Heart left ventricle (tissue), 16 donors: ENCODE measurements at places on chromosomes 3 and 15. TPM values are rescaled to one million over a fixed set of nuclear protein-coding genes. Genes with fewer than 3 reads are reported as not detected.

GRCh38 chr15:33778852-33779251 lies 189.4 kb upstream of the CHRM5 start:
- DNase-seq, result no peak

DNA sequence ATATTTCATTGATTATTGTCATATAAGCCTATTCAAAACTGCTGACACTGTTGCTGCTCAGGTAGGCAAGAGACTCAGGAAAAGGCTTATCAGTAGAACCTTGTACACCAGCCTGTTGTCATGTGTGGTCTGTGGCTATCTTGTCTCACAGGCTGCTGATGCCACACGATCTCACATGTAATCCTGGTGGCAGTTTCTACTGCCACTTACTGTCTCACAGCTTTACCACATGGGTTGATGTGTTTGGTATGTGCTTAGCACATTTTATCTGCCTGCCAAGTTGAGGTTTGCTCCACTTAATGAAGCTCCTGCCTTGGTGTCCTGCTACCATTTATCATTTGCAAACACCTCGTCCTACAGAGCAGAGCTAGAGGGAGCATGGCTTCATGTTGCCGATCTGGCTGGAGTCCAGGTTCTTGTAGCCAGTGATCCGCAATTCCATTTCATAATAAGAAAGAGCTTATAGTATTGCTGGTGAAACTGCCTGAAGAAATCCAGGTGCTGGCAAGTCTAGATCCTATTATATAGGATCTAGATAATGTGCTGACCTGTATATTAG lies 637.9 kb downstream of the NLGN1 start:
- DNase-seq, result no peak

GRCh38 chr3:47425383-47425778 lies 44.6 kb downstream of the PTPN23 start:
- DNase-seq, result no peak

DNA sequence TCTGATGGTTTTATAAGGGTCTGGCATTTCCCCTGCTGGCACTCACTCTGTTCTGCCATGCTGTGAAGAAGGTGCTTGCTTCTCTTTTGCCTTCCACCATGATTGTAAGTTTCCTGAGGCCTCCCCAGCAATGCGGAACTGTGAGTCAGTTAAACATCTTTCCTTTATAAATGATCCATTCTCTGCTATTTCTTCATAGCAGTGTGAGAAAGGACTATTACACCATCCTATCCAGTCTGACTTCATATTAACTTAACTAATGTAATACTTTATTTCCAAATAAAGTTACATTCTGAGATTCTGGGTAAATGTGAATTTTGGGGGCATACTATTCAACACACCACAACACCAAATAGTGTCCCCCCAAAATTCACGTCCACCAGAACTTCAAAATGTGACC lies 22.2 kb upstream of the MAP3K13 start:
- DNase-seq, result no peak

GRCh38 chr3:22960105-22960984 lies 242.8 kb upstream of the UBE2E2 start:
- no peak for DNase-seq

DNA sequence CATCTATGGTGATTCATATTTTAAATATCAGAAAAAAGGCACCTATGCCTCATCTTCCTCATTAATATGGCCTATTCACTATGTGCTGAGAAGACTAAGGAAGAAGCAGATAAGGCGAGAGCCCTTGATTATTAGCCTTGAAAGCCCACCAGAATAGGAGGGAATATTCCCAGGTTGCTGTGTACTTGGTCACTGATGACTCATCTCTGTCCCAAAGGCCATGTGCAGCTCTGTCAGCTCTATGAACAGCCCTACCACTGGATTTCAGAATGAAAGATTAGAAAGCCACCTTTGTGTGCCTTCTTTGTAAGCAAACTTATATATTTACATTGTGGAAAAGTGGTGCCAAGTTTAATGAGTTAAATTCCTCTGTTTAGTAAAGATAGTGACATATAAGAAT lies 211.5 kb downstream of the NFKBIZ start:
- no peak for DNase-seq

DNA sequence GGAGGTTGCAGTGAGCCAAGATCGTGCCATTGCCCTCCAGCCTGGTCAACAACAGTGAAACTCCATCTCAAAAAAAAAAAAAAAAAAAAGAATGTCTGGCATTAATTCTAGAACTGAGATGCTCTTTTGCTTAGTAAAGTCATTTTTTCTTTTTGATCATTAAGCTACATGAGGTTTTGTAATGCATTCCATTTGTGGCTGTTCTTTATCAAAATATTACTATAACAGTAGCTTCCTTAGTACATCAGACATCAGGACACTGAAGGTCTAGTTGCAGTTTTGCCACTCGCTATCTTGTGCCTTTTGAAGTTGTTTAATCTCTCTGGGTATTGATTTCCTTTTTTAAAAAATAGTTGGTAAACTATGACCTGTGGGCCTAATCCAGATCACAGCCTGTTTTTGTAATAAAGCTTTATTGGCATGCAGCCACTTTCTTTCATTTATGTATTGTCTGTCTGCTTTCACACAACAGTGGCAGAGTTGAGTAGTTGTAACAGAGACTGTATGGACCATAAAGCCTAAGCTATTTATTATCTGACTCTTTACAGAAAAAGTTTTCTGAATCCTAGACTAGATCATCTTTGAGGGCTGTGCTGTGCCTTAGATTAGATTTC lies 76.6 kb downstream of the SLC25A26 start:
- no peak for DNase-seq

GRCh38 chr3:7630925-7631324 lies 770.0 kb downstream of the GRM7 start:
- no peak for DNase-seq

GRCh38 chr3:62261121-62261520 lies 112.2 kb downstream of the FEZF2 start:
- DNase-seq, result no peak

- DNase-seq, result no peak
These were observed 72.9 kb downstream of the ANXA2 start for GRCh38 chr15:60324706-60325438.

DNA sequence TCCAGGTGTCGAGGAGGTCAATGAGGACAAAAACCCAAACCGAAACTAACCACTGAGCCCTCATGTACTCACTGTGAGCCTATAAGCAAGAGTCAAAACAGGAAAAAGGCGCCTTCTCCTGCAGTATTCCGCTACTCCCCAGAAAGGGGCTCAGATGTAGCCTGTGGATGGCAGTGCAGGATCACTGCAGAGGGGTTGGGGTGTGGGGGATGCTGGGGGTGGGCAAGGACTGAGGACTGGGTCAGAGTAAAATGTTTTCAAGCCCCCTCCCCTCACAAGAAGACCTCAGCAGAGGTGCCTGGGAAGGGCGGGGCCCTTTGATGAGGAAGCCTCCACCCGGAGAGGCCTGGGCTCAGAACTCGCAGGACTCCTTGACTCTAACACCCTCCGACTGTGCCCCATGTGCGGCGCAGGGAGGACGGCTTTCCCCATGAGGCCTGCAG lies 170.1 kb downstream of the OSBPL10 start:
- DNase-seq, result no peak

DNA sequence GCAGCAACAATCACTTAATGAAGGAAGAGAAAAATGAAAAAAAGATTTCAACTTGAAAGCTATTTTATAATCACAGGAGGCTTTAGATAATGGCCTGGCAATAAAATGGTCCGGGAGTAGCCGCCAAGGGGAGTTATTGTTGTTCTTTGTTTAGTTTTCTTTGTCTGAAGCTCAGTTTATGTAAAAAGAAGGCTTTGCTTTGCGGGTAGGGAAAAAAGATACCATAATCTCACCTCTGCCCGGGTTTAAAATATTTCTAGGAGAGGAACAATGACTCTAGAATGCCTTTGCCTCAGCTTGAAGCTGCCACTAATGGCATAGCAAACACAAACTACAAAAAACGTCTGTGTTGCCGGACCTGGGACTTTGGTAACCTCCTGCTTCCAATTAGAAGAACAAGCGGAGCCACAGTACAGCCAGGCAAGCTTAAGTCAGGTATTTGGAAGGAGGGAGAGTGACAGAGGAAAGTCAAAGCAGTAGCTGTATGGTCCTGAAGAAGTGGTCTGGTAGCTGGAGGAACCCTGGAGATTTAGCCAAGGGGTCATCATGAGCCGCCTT lies 764.5 kb downstream of the TUSC7 start:
- no peak for DNase-seq

DNA sequence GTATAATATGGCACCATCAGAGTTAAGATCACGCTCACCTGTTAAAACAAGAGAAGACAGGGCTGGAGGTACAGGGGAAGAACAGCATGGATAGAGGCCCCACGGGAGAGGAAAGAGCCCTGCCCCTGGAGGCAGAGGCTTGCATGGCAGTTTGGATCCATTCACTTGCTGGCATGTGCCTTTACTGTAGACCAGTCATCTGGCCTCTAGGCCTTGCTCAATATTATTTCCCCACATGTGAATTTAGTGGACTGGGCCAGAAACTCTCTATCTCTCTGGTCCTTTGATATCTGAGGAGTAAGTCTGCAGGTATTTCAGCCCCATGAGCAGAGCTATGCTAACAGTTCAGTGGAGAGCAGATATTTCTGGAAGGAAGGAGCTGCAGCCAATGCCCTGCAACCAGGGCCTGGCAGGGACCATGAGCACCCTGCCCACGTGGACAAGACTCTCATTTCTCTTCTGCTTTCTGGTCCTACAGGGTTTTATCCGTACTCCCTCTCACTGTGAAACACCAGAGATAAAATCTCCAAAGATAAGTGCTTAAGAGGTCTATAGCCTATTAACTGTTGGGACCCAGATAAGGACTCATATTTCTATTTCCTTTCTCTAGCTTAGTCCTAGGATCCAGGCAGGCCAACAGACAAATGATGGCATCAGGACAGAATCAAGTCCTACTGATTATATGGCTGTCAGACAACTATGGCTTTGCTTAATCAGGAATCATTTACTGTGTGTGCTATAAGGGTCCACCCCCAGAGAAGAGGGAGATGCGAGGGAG lies 65.0 kb downstream of the CLDN11 start:
- no peak for DNase-seq

GRCh38 chr3:10950476-10951294 lies 41.9 kb upstream of the SLC6A1 start:
- peak; percentile 42 for DNase-seq

- DNase-seq, result no peak
These were observed 1.7 kb upstream of the NME9 start for GRCh38 chr3:138331143-138331894.

GRCh38 chr15:86446253-86446640 lies 366.6 kb downstream of the AGBL1 start:
- no peak for DNase-seq

DNA sequence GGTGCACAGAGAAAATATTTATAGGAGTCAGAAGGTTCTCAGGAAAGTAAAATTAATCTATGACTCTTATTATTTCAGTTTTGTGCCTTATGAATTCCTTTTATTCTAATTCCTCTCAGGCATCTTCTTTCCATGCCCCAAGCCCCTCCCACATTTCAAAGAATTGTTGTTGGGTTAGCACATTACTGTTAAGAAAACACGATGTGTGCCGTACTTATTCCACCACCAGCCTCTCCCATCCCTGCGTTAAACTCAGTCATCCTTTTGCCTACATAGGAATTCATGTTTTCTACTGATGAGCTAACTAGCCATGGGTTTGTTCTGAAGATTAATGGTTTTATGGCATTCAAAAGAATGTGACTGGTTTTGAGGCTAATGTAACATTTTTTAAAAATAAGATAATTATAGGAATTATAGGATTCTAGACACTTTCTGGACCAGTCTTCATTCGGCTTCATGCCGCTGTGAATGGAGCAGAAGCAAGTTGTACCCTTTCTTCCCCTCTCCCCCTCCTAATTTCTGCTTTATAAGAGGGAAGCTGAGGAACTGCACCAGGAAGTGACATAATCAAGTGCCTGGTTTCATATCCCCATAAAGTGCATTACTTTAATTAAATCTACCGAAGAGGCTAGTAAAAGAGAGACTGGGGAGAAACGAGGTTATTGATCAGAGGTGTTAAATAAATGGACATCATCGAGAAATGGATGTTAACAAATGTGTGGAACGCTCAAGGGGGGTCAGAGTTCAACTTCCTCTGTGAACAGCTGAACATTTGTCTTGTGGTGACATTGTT lies 12.3 kb upstream of the MB21D2 start:
- DNase-seq, result no peak

- peak; percentile 50 for DNase-seq
These were observed 665 bp downstream of the GLB1 start for GRCh38 chr3:33096093-33096868.

GRCh38 chr3:17489139-17489538 lies 253.3 kb downstream of the TBC1D5 start:
- DNase-seq, result no peak

DNA sequence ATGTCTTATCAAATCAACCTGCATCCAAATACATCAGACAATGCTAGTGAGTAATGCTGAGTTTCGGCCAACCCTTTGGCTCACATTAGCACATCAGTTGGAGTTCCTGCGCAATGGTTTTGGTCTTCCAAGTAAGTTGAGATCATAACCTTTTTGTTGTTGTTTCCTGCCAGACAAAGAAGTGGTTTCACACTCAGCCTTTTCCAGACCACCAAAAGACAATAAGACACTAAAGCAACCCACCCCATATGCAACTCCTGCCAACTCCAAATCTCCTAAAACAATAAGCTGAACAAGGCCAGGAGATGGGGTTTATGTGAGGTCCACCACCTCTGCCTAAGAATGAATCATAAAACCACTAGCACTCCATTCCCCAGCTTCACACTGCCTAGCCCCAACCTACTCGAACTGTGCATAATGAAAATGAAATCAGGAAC lies 177.0 kb downstream of the ERC2 start:
- no peak for DNase-seq

- DNase-seq, result no peak
These were observed 836 bp upstream of the AKAP13 start for GRCh38 chr15:85379403-85380131.

GRCh38 chr3:50210510-50211367 lies 5.7 kb downstream of the SLC38A3 start:
- DNase-seq, result no peak

GRCh38 chr15:78056714-78057269 lies 20.7 kb downstream of the TBC1D2B start:
- DNase-seq, result no peak

DNA sequence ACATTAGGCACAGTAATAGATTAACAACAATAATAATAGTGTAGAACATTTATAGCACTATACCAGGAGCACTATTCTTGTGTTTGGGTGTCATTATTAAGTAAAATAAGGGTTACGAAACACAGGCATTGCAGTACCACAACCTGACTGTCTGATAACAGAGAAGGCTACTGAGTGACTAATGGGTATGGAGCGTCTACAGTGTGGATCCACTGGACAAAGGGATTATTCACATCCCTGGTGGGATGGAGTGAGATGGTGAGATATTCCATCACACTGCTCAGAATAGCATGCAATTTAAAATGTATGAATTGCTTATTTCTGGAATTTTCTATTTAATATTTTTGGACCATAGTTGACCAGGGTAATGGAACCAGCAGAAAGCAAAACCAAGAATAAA lies 18.2 kb downstream of the MINDY4B start:
- no peak for DNase-seq

GRCh38 chr15:42984493-42985034 lies 64.0 kb upstream of the TTBK2 start:
- DNase-seq, result no peak

GRCh38 chr3:147538034-147538433 lies 128.9 kb downstream of the ZIC1 start:
- DNase-seq, result no peak

The ATP6V1A gene
- 10.9 TPM for polyA plus RNA-seq

The TPRG1 gene
- polyA plus RNA-seq, result 1.1 TPM

The HTR3E gene
- polyA plus RNA-seq, result not detected

The GOLGA8F gene
- not detected for polyA plus RNA-seq

The LRRC2 gene
- 20.7 TPM for polyA plus RNA-seq

The TIPIN gene
- polyA plus RNA-seq, result 5.9 TPM

The SEMA6D gene
- polyA plus RNA-seq, result 2.8 TPM

The EFHB gene
- 0.65 TPM for polyA plus RNA-seq

The RFT1 gene
- polyA plus RNA-seq, result 5.0 TPM

The AADAC gene
- polyA plus RNA-seq, result not detected

The SH2D7 gene
- polyA plus RNA-seq, result not detected

The CSPG4 gene
- 13.9 TPM for polyA plus RNA-seq

The CDHR4 gene
- not detected for polyA plus RNA-seq
